ENCODE measurements at places on chromosomes 5 and 9. TPM values are rescaled to one million over a fixed set of nuclear protein-coding genes. Genes with fewer than 3 reads are reported as not detected.

STOML2 gene
- total RNA-seq = 330 TPM

PCDHGA7 gene
- total RNA-seq = 0.89 TPM

NR6A1 gene
- under 0.01 TPM for total RNA-seq

SGCD gene
- total RNA-seq = 0.18 TPM

HTR4 gene
- total RNA-seq = not detected

SLC6A18 gene
- total RNA-seq = not detected

CXXC5 gene
- 15.6 TPM for total RNA-seq

FAM169A gene
- total RNA-seq = 1.1 TPM
